ENCODE measurements at places on chromosomes 3 and 15. TPM values are rescaled to one million over a fixed set of nuclear protein-coding genes. Genes with fewer than 3 reads are reported as not detected.

- peak overlapping the region; percentile 34 for H3K27ac ChIP-seq
- H3K4me3 ChIP-seq: no peak overlapping the region
- peaks cover 87% of the 10 kb centered on the region for H3K4me1 ChIP-seq
- no peaks in the 10 kb centered on the region for H3K27me3 ChIP-seq
- no peak for DNase-seq
Observed at GRCh38 chr15:98745650-98746374, 97.5 kb downstream of the IGF1R start.

DNA sequence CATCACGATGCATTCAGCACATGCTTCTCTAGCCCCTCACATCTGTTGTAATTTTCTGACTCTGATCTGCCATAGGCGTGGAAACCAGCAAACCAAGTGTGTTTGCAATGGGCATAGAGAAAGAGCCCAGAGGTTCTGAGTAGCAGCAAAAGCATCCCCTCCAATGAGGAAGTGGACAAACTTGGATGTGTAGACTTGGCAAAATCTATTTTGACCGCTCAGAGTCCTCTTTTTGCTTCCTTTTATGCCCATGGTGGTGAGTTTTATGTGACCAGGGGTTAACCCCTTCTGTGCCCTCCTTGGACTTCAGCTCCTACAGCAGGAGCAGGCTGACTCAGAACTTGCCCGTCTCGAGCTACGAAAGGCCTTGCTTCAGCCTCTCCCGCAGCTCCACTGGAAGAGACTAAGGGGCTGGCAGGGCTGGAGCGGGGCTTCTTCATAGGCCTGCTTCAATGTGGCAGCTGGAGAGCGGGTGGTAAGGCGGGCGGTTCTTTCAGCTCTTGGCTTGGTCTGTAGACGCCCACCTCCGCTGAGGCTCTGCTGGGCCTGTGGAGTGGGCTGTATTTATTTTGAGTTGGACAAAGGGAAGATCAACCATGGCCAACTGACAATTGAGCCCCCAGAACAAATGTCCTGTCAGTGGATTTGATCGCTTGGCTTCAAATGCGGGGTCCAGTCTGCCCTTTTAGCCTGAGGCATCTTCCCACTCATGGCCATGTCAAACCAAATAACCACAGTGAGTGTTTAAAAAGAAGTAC is 6.5 kb upstream of the ETV5 start:
- peaks cover 4% of the 10 kb centered on the region for H3K4me1 ChIP-seq
- H3K27ac ChIP-seq: no peak overlapping the region
- DNase-seq: no peak
- H3K27me3 ChIP-seq: no peaks in the 10 kb centered on the region

DNA sequence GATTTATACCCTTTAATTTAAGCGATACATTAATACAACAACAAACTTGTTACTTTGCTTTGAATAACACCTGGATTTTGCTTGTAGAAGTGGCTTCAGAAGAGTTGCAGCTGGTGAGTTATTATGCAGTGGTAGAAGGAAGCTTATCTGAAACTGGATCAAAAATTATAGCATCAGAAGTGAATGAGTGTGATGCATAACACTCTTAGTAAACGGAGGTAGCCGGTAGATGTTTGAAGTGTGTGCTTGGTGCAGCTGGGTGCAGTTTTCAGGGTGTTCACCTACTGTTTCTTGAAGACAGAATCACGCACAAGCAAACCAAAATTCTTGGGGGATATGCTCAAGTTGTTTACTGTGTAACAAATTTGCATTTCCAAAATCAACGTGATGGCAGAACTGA is 103.1 kb downstream of the MITF start:
- no peak for DNase-seq
- H3K4me1 ChIP-seq: no peaks in the 10 kb centered on the region
- no peaks in the 10 kb centered on the region for H3K36me3 ChIP-seq
- no peak overlapping the region for H3K27ac ChIP-seq

The GOLGA8M gene
- total RNA-seq: not detected

DNA sequence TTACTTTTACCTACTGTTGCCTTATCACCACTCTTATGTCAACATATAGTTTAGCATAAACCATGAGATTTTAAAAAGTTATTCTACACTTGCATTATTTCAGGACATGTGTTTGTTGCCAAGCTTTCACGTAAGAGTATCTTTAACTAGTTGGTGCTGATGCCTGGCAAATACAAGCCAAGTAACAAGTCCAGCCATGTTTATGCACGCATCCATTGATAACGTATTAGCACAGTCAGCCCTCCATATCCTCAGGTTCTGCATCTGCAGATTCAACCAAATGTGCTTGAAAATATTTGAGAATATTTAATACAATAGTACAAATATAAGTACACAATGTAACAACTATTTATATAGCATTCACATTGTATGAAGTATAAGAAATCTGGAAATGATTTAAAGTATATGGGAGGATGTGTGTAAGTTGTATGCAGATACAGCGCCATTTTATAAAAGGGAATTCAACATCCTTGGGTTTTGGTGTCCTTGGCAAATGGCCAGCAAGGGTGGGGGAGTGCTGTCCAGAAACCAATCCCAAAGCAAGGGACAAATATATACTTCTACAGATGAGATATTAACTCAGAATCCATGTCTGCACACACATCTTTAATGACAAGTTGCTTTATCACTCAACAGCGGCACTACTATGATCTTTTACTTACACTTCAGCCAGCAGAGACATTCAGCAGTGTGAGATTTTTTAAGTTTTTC is 8.7 kb upstream of the SETD5 start:
- H3K27me3 ChIP-seq: no peaks in the 10 kb centered on the region
- H3K4me1 ChIP-seq: peaks cover 25% of the 10 kb centered on the region
- no peak overlapping the region for H3K4me3 ChIP-seq
- H3K36me3 ChIP-seq: peaks cover 87% of the 10 kb centered on the region

GRCh38 chr15:78650022-78650421 is 9.0 kb upstream of the CHRNB4 start:
- H3K27ac ChIP-seq: no peak overlapping the region
- no peak overlapping the region for H3K4me3 ChIP-seq
- no peaks in the 10 kb centered on the region for H3K4me1 ChIP-seq
- no peak for DNase-seq

The DAPK2 gene
- 9.0 TPM for total RNA-seq

GRCh38 chr3:542021-542420 is 345.5 kb downstream of the CHL1 start:
- no peak for DNase-seq
- H3K4me1 ChIP-seq: no peaks in the 10 kb centered on the region
- no peaks in the 10 kb centered on the region for H3K36me3 ChIP-seq
- H3K4me3 ChIP-seq: no peak overlapping the region
- H3K27me3 ChIP-seq: no peaks in the 10 kb centered on the region

DNA sequence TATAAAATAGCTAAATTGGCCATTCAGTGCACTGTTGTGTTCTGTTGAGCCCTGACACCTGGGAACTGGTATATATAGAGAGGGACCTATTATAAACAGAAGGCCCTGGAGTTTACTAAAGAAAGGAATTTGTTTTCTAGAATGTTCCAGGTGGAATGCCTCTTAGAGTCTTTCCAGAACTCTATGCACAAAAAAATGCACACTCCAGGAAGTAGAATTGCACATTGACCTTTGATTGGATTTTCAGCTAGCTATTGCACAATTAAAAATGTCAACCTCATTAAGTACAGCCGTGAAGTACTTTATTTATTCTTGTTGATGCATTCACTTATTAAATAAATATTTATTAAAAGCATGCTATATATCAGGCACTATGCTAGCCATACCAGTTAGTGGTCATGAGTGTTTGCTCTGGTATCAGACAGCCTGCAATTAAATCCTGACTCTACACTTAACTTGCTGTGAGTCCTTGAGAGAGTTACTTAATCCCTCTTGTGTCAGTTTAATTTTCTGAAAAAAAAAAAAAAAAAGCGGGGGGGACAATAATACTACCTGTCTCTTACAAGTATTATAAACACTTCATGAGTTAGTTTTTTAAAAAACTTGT is 40.8 kb downstream of the NDUFB4 start:
- H3K4me1 ChIP-seq: peaks cover 18% of the 10 kb centered on the region
- H3K27me3 ChIP-seq: no peaks in the 10 kb centered on the region
- no peak overlapping the region for H3K4me3 ChIP-seq
- peaks cover 26% of the 10 kb centered on the region for H3K36me3 ChIP-seq
- DNase-seq: no peak

The UBA5 gene
- total RNA-seq: 76.2 TPM

DNA sequence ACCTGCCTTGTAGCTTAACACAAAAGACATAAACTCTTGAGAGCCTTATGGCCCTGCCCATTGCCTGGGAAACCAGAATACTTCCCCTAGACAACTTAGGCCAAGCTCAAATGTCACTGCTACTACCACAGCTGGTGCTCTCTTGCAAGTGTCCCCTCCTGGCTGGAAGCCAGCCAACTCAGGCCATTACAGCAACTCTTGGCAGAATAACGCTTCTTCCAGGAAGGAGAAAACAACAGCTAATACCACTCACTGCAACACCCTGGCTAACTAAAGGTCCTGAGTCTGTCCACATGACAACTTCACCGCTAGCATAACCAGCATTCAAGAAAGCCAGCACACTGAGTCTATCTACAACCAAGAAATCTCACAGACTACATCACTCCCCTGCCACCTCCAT is 5.1 kb upstream of the B4GALT4 start:
- no peak overlapping the region for H3K4me3 ChIP-seq
- H3K27ac ChIP-seq: no peak overlapping the region
- peak; percentile 63 for DNase-seq
- no peaks in the 10 kb centered on the region for H3K27me3 ChIP-seq

DNA sequence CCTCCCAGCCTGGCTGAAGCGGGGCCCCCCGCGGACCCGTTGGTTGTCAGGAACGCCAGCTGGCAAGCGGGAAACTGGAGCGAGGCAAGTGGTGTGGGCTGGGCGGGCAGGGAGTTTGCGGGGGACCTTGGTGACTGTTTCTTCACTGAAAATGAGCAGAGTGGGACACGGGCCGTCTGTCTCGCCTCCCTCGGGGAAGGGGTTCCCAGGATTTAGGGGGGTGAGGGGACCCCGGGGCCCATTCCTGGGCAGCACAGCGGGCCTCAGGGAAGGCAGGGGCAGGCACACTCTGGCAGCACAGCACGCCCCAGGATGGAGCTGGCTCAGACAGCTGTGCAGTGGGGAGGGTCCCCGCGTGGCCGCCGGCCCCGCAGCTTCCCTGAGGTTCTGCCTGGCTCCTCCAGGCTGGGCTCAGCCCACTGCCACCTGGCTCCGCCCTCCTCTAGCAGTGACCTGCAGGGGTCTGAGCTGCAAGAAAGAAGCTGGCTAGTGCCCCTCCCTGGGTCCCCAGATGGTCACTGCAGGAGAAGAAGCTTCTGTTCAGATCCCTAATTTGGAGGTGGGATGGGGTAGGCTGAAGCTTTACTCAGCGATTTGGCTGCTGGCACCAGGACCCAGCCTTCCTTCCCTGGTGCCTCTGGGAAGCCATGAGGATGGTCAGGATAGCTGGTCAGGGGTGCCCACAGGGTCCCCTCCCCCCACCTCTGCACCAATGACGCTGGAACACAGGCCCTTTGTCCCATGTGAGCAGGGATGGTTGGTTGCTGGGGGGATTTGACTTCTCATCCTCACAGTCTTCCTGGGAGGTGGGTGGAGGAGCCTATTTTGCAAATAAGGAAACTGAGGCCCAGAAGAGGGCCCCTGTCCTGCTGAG is 90.4 kb downstream of the TBC1D2B start:
- no peaks in the 10 kb centered on the region for H3K36me3 ChIP-seq
- peaks cover 17% of the 10 kb centered on the region for H3K4me1 ChIP-seq

DNA sequence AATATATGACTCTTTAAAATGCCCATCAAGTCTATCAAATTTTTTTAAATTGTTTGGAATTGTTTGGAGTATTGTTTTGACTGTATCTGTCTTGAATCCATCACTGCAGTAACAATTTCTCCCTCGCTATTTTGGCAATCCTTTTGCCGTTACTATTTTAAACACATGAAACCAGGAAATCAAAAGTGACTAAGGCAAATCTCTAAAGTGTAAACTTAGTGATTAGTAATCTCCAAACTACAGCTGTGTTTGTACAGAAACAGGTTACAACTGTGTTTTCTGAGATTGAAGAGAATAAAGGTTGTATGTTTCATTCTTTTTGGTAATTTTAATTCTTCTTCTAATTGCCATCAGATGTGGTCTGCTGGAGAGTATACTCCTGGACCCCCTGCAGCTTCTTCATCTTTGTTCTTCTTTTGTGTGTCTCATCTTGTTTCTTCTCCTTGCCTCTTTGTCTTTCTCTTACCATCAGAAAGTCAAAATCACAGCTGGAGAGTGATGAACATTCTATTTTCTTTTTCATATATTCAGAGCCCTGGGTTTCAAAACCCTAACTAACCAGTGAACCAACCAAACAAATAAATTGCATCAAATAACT is 465.4 kb downstream of the RBMS3 start:
- no peak for DNase-seq
- H3K4me1 ChIP-seq: peaks cover 9% of the 10 kb centered on the region
- H3K4me3 ChIP-seq: no peak overlapping the region
- no peaks in the 10 kb centered on the region for H3K36me3 ChIP-seq

- H3K27ac ChIP-seq: no peak overlapping the region
- DNase-seq: no peak
- no peaks in the 10 kb centered on the region for H3K4me1 ChIP-seq
- H3K36me3 ChIP-seq: peaks cover 100% of the 10 kb centered on the region
- no peak overlapping the region for H3K4me3 ChIP-seq
Observed at GRCh38 chr3:9696480-9697220, 7.0 kb upstream of the CPNE9 start.

DNA sequence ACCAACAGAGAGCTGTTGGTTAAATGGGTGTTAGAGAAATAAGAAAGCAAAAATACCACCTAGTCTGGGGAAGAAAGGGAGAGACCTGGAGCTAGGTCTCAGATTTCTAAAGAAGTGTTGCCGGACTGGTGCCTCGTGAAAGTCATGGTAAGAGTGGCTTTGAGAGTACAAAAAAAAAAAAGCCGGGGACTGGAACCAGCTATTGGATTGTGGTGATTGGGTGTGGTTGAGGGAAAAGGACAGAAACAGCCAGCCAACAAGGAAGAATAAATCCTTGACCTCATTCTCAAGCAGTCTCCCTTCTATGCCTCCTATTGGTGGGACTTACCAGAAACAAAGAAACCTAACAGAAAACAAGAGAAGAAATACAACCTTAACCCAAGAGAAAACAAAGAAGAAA is 346.4 kb upstream of the KCNMB2 start:
- H3K27me3 ChIP-seq: no peaks in the 10 kb centered on the region
- H3K4me3 ChIP-seq: no peak overlapping the region
- no peaks in the 10 kb centered on the region for H3K36me3 ChIP-seq
- H3K4me1 ChIP-seq: no peaks in the 10 kb centered on the region

GRCh38 chr3:189404797-189405484 is 226.2 kb upstream of the TP63 start:
- H3K27me3 ChIP-seq: no peaks in the 10 kb centered on the region
- no peak for DNase-seq
- H3K36me3 ChIP-seq: no peaks in the 10 kb centered on the region
- no peaks in the 10 kb centered on the region for H3K4me1 ChIP-seq
- no peak overlapping the region for H3K27ac ChIP-seq
- no peak overlapping the region for H3K4me3 ChIP-seq

The RCCD1 gene
- total RNA-seq: 98.5 TPM

DNA sequence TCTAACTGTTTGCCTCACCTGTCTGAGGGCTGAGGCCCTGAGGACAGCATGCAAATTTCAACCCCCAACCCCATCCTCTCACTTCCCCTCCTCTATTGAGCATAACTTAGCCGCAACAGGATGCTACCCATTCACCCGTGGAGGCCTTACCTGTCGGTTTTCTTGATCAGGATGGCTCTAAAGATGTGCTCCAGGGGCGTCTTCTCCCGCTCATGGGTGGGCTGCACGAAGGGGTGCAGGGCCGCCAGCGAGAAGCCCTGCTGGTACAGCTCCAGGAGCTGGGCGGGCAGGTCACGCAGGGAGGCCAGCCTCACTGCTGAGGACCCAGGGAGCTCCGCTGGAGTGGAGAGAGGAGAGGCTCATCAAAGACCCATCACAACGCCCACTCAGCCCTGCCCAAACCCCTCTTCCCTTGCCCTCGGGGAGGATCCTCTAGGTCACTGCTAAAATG is 79.8 kb downstream of the RFTN1 start:
- no peak overlapping the region for H3K4me3 ChIP-seq
- H3K4me1 ChIP-seq: no peaks in the 10 kb centered on the region
- peaks cover 6% of the 10 kb centered on the region for H3K36me3 ChIP-seq
- H3K27ac ChIP-seq: no peak overlapping the region
- no peak for DNase-seq

All from stomach (tissue), 19 donors.